ENCODE measurements at places on chromosomes 6 and 20. TPM values are rescaled to one million over a fixed set of nuclear protein-coding genes. Genes with fewer than 3 reads are reported as not detected.
A peak's percentile ranks its signal among the peaks of the same experiment; 100 is the strongest.

PTCRA gene
- total RNA-seq = 145 TPM

SLA2 gene
- total RNA-seq = 21.5 TPM

PTCHD4 gene
- 0.09 TPM for total RNA-seq

RSPH3 gene
- total RNA-seq = 1.9 TPM

CDSN gene
- 0.05 TPM for total RNA-seq

NKAIN4 gene
- total RNA-seq = 8.5 TPM

TIAM2 gene
- total RNA-seq = 5.4 TPM

- no peak for DNase-seq
Observed at GRCh38 chr20:33267701-33268100, 15.3 kb upstream of the BPIFB1 start.

DNA sequence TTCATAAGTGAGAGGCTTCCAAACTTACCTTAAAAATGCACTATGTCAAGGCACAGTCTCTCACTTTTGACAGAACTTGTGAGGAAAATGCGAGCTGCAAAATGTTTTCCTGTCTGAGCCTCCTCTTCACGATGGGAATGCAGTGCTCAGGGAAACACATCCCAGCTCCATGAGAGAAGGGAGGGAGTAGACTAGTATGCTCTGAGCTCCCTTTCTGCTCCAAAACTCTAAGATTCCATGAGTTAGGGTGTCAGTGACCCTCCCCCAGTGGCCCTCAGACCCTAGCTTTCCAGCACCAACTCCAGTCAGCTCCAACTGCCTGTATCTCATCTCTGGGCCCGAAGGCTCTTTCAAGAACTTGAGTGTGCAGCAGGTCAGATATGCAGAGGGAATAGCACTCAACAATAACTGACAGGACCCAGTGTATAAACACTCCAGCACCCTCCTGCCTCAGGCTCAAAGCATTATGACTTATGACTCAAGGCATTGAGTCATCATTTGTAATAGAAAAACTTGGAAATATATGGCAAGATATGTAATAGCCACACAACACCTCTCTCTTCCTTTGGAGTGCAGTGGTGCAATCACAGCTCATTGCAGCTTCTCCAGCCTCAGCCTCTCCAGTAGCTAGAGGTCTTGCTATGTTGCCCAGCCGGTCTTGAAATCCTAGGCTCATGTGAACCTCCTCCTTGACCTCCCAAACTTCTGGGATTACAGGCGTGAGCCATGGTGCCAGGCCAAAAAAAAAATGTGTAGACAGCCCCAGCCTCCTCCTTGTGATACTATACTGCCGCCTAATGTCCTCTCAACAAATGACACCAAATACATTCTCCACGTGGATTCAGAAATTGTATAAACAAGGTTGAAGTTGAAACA lies 16.7 kb upstream of the ENTPD6 start:
- peak; percentile 52 for DNase-seq

DNA sequence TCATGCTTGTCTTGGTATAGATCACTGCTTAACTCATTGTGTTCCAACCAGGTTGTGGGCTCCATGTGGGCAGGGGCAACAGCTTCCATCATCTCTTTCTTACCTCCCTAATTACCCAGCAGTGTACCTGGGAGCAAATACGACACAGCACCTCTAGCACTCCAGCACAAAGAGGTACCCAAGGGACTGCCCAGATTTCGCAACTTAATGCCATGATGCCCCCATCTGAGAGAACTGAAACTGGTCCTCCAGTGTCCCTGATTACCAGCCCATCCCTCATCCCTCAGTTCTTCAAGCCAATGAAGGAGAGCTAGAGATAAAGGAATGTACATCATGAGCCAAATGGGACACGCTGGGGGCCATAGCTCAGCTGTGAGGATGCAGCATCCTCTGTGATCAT lies 41.9 kb upstream of the MDGA1 start:
- DNase-seq = no peak

DNA sequence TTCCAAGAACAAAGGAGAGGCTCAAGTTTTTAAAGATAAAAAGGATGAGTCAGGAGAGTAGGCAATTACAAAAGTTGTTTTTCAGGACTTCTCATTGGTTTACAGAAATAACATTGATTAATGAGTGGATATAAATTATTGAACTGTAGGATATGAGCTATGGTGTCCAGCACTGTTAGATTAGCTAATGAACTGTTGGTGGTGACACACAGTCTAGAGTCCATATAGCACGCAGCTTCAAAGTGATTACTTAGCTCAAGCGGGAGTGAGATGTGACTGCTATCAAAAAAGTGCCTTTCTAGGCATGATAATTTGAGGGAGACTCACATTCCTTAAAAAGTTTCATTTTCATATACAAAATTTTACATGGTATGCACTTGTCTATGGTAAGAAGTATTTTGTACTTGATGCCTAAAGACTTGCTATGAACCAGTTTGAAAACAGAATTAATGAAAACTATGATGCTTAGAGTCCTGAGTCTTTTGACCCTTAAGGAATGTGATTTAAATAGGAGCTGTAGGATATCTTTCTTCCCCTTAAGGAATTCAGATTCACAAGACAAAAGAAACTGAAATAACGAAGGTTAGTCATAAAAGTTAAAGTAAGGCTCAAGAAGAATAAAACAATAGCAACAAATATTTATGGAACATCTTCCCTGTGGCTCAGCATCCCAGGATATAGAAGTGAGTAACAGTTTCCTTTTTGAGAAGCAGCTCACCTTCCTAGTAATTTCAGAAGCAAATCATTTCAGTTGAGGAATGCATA lies 22.2 kb upstream of the ADIG start:
- DNase-seq = no peak

- peak; percentile 40 for DNase-seq
Observed at GRCh38 chr6:28446818-28447511, 3.7 kb upstream of the ZSCAN23 start.

GRCh38 chr6:70186461-70186860 lies 116.4 kb downstream of the COL9A1 start:
- DNase-seq = no peak

DNA sequence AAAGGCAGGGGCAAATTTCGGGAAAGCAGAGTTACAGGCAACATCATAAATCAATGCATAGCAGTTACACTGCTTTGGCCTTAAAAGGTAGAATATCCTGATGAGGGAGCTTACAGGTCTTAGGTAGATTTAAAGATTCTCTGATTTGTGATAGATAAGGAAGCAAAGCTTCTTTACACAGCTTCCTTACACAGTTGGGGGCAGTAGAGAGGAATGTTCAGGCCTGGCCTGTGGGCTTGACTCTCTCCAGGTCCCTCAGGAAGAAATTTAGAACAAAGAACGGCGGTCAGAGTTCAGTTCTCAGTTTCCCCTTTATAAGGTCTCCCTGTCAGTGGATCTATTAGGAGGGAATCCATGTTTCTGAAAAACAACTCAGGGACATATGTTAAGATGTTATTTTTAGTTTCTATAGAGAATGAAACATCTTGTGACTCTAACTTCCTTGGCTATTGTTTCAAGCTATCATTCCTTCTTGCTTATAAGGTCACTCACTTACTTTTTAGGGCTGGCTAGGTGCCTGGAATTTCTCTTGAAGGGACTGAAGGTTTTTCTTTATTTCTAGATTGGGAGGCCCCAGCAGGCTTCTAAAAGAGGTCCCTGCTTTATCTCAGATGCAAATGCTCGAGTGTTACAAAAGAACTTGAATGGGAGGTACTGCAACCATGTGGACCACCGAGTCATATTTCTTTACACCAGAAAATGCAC lies 11.8 kb downstream of the HLA-B start:
- no peak for DNase-seq

GRCh38 chr20:48284837-48285236 lies 499.6 kb upstream of the SULF2 start:
- no peak for DNase-seq

- no peak for DNase-seq
Observed at GRCh38 chr6:154247119-154247861, 109.3 kb downstream of the IPCEF1 start.

GRCh38 chr6:57198926-57199636 lies 23.0 kb downstream of the RAB23 start:
- DNase-seq = no peak

DNA sequence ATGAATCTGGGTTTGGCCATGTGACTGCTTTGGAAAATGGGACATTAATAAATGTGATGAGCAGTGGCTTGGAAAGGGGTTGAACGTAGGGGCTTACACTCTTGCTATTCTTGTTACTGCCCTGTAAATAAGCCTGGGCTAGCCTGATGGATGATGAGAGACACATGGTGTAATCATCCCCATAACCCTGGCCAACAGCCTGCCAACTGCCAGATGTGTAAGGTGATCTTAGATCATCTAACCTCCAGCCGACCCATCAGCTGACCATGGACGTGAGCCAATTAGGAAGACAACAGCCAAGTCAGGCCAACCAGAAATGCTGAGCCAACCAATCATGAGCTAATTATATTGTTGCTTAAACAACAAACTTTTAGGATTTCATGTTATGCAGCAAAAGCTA lies 25.2 kb downstream of the FBXO30 start:
- no peak for DNase-seq
